ENCODE measurements at places on chromosomes 6 and 20.
A peak's percentile ranks its signal among the peaks of the same experiment; 100 is the strongest.

DNA sequence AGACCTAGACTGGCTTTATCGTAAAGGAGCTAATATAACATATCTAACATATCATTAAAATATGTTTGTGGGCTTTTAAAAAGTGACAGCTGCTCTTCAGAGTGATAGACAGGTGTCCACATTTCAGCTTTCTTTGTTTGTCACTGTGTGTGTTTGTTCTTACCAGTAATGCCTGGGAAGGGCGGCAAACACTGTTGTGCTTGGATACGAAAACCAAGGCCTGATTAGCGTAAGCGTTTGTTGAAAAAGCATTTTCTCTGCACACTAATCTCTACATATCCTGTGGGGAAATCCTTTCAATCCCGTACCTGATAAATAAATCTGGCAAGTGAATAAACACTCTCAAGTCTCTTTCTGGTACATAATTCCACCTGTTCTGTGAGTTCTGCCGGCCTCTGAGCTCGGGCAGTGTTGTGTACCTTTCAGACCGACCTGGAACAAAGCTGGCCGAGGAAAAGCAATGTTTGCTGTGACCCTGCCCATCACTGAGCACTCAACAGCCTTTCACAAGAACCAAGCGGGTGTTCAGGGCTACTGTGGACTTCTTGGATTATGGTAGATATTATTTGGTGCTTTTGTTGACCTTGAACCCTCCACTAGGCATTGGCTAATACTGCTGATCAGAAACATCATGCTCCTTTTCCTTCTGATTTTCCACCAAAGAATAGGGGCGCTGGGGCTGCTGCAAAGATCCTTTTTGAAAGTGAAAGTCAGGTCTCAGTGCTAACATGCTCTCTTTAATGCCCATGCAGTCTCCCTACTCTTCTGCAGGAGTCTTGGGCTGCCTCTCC, 100.4 kb downstream of the CD83 start:
- no peak for DNase-seq

DNA sequence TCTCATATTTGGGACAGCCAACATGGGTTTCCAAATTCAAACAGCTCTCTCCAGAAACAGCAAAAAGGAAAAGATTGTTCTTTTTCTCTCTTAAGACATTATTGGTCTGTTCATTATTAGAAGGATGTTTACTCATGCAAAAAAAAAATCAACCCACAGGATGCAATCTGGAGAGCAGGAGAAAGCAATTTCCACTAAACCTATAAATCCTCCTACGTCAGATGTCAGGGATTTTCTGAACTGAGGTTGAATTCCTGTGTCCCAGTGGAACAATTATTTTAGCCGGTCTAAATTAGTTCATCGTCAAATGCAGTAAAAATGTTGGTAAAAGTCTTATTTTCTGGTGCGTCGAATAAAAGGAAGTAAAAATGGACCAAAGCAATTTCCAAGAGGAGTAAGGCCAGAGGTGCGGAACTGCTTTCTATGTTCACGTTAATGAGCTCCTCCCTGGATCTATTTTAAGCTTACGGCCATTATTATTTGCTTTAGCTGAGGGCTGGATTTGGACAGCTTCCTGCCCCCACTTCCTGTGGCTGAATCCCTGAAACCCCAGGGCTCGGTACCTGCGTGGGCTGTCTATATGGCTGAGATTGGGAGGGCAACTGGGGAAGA, at the start of gene GABRR1:
Gene GABRR1 (minus strand): TSS at position 60 of the 612 bp plus-strand sequence. CDS start 36 bp downstream, at position 24.
- no peak for DNase-seq

GRCh38 chr6:29908710-29909109, 33.6 kb upstream of the HLA-A start:
- no peak for DNase-seq

DNA sequence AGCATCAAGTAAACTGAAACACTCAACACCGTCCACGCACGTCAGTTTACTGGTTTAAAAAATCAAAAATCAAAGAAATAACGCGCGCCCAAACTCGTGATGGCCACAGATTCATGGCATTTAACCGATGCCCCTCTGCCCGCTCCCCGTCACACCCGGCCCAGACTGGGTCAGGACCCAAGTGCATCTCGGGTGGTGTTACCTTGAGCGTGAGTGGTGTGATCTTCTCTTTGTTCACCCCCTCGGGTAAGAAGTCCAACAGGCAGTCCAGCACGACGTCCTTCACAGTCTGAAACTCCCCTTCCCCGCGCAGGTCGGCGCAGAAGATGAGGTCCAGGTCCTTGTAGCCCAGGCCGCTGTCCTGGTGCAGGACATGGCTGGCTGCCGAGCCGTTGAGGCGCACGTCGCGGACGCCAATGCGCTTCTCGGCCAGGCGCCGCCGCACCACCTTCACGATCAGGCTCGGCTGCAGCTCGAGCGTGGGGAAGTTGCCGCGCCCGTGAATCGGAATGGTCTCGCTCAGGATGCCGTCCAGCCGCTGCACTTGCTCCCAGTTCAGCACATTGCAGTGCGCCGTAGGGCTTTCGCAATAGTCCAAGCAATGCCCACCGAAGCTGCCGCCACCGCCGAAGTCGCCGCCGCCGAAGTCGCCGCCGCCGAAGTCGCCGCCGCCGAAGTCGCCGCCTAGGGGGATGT, 945 bp downstream of the TENT5A start:
- DNase-seq: peak; percentile 13

- DNase-seq: no peak
These were observed 66.1 kb downstream of the FAM50B start for GRCh38 chr6:3915076-3915791.

DNA sequence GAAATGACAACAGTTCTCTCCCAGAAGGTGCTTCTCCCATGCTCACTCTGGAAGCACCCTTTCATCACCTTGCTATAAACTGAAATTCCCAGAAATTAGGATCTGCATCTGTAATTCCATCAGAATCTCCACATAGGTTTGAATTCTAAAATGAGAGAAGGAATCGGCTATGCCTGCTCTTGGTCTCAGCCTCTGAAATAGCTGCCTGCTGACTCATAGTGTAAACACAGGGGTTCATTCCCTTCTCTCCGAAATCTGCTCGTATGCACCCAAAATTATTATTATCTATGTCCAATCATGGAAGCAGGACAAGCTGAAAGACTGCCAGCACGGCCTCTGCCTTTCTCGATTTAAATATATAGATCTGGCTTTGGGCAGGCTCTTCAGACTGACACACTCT, 74.6 kb upstream of the TAB2 start:
- DNase-seq: no peak

DNA sequence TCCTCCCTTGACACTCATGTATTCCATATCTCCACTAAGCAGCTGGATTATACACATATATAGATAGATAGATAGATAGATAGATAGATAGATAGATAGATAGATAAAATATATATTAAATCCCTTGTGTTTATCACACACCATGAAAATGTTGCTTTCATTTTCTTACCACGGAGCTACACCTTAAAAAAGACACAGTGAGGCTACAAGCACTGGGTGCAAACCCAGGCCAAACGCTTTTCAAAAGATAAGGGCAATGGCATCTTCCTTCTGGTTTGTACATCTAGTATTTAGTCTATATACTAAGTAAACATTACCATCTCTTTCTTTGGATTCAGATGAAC, 377.1 kb downstream of the ESR1 start:
- DNase-seq: no peak

DNA sequence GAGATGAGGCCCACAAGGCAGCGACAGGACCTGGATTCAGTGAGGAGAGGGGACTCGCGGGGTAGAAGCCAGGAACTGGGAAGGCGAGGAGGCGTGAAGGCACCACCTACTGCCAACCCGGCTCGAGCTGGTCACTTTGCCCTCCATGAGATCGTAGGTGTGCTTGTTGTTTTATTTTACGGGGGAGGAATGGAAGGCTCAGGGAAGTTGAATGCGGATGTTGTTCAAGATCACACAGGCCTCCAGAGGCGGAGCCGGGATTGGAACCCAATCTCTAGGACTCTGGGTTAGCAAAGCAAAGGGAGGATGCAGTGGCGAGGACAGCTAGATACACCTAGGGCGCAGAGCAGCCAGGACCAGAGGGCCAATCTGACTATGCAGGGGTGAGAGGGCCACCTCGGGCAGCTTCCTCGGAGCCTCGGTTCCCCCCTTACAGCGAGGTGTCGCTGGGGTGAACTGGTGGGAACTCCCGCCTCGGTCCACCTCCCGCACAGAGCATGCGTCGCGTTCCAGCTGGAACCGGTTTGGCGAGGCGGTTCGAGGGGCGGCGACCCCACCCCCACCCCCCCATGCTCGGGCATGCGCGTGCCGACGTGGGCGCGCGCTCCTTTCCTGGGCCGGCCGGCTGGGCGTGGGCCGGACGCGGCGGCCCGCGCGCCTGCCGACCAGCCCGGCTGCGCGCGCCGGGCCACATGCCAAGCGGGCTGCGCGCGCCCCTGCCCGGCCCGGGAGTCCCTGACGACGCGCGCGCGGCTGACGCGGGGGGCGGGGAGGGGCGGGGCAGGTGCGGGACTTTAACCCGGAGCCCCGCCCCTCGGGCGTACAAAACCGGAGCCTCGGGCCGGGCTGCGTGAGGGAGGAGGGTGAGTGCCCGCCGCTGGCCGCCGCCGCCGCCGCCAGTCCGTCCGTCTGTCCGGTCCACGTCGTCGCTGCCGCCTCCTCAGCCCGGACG, 80.4 kb upstream of the MYL9 start:
- peak; percentile 96 for DNase-seq

GRCh38 chr6:139398658-139399057, 24.2 kb upstream of the CITED2 start:
- no peak for DNase-seq

- no peak for DNase-seq
These were observed 16.7 kb downstream of the NCOA5 start for GRCh38 chr20:46073024-46073423.

DNA sequence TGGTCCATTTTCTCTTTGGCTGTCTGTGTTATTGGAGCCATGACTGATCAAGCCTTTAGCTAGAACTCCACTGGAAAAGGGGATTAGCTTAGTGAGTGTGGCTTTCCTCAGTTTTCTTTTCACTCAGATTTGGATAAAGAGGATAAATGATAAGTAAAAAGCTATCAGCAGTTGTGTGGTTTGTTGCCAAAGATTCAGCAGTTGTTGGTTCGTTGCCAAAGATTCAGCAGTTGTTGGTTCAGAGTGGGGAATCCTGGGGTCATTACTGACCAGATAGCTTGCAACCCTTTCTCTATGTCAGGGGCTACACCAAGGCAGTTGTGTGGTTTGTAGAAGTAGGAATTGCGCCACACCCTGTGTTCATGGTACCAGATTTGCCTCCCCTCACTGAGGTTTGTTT, 107.7 kb upstream of the SCP2D1 start:
- no peak for DNase-seq

DNA sequence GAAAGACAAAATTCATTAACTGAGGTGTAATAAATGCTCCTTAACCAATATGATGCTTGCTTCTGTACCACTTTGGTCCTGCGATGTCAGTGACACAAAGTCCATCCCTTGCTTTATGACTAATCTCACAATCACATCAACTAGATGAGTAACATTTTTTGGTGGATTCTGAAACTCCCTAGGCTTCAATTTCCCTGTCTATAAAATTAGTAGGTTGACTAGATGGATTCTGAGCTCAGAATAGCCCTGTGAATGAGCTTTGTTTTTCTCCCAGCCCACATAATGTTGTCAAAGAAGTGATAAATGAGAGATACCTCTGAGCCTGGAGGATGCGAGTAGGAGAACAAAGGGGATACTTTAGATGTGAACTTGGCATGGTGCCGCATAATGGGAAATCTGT, 9.1 kb downstream of the TXLNB start:
- DNase-seq: no peak

- DNase-seq: no peak
These were observed 36.9 kb downstream of the EYA4 start for GRCh38 chr6:133277900-133278545.

DNA sequence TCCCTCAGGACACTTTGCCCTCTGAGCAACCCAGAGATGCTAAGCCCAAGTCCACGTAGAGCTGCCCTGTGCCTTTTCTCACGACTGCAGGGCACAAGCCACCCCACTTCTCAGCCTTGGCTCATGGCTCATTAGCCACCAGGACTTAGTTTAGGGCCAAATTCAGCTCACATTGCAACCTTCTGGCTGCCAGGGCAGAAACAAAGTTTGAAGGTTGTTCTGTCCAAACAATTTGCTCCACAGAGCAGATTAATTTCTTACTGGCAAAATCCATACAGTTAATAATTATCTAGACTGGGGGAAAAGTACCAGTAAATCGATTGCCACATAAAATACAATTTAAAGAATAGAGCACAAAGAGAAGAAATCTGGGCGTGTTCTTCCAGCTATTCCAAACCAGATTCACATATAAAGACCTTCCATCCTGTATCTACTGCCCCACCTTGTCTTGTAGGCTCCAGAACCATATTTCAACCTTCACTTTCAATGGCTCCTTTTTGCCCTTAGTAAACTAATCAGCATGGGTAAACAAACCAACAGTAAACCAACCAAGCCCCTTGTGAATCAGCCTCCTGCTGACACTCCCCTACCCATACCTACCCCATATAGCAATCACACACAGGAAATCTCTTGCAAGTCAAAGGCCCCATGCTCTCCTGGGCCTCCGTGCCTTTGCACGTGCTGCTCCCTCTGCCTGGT, 101.9 kb downstream of the QRSL1 start:
- DNase-seq: no peak

DNA sequence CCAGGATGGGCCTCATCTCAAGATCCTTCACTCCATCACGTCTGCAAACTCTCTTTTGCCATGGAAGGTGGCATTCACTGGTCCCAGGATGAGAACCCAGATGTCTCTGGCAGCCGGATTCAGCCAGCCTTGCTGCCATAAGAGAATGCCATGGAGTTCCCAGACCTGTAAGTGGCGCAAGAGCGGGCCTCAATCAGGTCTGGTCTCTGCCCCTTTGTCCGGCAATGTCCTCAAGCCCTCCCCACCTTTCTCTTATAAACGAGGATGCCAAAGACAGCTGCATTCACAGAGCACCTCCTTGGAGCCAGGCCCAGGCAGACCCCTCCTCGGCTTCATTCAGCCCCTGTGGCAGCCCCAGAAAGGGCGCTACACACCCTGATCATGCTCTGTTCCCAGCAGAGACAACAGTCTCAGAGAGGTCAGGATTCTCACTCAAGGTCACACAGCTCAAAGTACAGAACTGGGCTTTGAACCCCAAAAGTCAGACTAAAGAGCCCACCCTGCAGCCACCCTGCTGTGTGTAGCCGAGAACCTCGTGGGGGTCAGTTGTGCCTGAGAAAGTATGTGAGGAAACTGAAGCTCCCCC, 263.7 kb downstream of the TAF4 start:
- no peak for DNase-seq
